ENCODE measurements at places on chromosomes 4 and X.
A peak's percentile ranks its signal among the peaks of the same experiment; 100 is the strongest.

DNA sequence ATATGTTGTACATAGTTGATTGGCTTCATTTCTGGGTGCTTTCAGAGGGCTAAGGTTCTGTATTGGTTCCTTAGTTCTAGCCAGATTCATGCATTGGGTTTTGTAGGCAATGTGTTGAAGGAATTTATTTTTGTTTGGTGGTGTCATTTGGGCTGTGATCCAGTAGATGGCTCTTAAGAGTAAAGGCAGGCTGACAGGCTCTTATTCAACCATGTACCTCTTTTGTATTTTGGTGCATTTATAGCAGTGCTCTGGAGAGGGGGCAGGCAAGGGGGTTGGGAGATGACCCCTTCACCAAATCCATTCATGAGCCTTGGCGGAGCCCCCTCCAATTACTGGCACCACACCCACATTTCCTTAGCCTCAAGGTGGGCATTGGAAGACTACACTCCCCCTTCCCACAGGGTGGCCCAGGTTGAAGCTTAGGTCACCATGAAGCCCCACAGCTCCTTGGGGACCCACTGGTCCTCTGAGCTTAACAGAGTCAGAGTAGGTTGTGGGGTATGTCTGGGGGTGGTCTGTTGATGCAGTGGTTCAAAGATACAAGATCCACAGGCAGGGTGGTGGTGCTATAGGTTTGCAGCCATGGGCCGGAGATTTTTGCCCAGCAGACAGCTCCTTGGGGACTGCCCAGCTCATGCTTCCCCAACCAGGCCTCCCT lies 143.0 kb upstream of the GNPDA2 start:
- DNase-seq = no peak

DNA sequence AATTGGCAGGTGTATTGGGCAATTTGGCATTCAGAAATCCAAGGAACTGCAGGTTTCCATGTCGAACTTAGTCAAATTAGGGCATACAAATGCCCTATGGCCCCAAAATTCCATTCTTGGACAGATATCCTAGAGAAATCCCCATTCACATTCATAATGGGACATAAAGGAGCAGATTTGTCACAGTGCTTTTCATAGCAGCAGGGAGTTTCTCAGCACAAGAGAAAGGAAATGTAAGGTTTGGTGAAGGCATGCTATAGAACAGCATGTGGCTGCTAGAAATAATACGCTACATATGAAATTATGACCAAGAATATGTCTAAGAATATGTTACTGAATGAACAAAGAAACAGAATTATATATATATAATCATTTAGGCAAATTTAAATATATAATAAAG lies 437.5 kb upstream of the BOD1L1 start:
- DNase-seq = no peak

GRCh38 chrX:123291623-123292022 lies 107.5 kb downstream of the GRIA3 start:
- DNase-seq = no peak

GRCh38 chrX:413322-414201 lies 26.9 kb upstream of the PPP2R3B start:
- DNase-seq = no peak

DNA sequence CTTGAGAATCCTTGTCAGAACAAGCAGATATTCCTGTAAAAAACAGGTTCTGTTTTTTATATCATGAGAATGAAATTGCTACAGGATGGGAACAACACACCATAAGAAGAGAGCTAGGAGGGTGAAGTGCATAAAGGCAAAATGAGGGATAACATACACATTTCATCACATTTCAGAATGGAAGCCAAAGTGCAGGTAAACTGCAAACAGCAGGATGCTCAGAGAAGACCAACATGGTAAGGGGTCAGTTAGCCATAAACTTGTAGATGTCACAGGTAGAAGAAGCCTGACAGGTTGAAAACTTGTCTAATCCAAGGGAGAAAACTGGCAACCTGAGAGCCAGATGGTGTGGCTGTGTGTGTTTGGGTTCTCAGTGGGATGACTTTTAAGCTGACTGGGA lies 88.9 kb upstream of the FAT1 start:
- no peak for DNase-seq

DNA sequence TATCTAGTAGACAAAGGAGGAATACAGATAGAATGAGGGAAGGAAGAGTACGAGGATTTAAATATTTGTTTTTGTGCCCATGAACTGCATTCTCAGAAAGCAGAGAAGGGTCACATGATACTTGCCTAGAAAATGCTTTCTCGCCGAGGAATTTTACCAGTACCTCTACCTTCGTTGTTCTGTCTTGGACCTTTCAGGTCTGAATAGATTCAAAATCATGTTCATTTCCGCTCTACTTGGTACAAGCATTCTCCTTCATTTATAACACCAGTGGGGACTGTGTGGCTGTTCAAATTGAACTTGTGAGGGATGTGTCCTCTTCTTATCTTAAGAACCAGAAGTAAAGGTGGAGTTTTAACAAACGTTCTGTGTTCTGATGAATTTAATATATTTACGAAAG lies 1.9 kb downstream of the USP38 start:
- no peak for DNase-seq

- DNase-seq = no peak
Observed at GRCh38 chr4:113738251-113738650, 23.3 kb downstream of the CAMK2D start.

GRCh38 chr4:150006197-150006596 lies 72.0 kb upstream of the DCLK2 start:
- no peak for DNase-seq

- DNase-seq = no peak
Observed at GRCh38 chr4:24475756-24476155, 108.6 kb downstream of the DHX15 start.

GRCh38 chr4:107519053-107519452 lies 201.0 kb downstream of the PAPSS1 start:
- DNase-seq = peak; percentile 1

DNA sequence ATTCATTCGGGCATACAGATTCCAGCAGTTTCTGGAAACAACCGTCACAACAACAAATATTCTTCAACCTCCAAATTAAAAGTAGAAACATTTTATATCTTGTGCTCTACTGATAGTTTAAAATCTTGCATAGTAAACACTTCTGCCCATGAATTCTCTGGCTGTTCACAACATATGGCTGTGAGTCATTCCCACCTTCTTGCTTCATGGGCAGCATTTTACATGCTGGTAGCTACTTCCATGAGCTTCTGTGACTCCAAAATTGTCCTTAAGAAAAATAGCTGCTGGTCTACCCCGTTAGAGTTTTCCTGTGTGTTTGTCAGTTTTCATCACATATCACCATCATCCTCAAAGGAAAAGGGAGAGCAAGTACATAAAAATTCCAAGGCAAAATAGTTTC lies 22.7 kb downstream of the PNPLA4 start:
- DNase-seq = no peak

- no peak for DNase-seq
Observed at GRCh38 chr4:610411-611261, 14.7 kb upstream of the PDE6B start.

DNA sequence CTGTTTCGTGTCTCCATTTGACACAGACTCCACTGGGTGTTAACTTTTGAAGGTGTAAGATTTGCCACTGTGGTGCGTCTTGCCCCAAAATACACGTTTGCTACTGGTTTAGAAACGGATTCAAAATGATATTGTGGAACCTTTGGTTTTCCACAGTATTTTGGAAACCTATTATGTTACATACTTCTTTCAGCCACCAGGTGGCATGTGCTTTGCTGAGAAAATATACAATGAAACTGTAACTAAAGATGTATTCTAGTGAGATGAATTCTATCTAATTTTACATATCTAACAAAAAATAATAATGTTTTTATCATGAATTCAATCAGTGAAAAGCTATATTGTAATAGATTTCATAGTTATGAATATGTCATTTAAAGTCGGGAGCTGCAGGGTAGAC lies 28.4 kb upstream of the SLITRK4 start:
- no peak for DNase-seq

- no peak for DNase-seq
Observed at GRCh38 chr4:7735961-7736360, 203.7 kb downstream of the AFAP1 start.

GRCh38 chrX:21166272-21166982 lies 207.8 kb upstream of the CNKSR2 start:
- no peak for DNase-seq

DNA sequence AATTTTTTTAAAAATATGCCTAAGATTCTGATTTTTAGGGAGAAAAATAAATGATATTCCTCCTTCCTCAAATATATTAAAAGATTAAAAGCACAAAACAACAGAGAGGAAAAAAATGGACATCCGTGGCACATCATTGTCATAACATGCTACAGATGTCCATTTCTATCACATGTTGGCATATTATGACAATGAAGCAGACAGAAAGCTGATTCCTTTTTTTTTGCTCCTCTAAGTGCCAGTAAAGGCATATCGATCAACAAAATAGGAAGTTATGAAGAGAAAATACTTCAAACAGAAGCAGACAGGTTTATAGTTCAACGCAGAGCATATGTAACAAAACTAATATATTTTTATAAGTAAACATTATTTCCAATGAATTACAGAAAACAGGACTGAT lies 11.2 kb downstream of the KLHL8 start:
- DNase-seq = no peak

- no peak for DNase-seq
Observed at GRCh38 chrX:100747090-100747489, 15.2 kb upstream of the SYTL4 start.

DNA sequence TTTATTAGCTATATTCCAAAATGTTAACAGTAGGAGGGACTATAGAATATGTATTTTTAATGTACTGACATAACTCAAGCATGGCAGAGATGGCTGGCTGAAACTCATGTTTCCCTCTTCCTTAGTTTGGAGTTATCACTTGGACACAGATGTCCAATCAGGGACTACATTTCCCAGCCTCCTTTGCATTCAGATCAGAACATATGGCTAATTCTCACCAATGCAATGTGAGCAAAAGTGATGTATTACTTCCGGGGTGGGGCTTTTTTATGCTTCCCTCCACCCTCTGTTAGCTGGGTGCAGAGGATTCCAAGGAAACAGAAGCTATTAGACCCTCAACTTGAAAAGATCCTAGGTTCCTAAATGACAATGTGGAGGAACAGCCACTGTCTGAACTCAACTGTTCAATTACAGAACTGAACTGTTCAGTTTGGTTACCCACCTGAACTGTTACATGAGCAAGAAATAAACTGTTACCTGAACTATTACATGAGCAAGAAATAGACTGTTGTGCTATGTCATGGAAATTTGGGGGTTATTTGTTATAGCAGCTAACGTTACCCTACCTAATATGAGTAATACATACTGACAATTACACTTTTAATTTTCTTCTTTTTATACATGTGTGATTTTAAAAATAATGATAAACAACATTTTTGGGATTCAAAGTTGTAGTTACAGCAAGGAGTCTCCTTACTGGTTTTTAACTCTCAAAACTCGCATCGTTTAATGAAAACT lies 29.6 kb upstream of the ERVMER34-1 start:
- DNase-seq = no peak

DNA sequence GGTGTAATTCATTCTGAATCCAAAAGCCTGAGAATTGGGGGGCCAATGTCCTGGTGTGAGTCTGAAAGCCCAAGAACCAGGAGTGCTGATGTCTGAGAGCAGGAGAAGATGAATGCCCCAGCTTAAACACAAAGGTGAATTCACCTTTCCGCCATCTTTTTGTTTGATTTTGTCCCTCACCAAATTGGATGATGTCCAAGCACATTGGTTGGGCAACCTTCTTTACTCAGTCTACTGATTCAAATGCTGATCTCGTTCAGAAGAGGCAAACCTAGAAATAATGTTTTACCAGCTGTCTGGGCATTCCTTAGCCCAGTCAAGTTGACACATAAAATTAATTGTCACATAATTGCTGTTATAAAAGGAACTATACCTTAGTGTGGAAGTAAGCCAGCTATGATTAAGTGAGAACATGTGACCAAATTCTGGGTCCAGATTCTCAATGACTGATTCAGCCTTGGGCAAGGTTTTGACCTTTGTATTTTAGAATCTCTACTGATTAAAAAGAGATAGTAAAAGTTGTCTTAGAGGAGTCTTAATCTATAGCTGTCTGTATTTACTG lies 34.5 kb upstream of the SLC4A4 start:
- no peak for DNase-seq

DNA sequence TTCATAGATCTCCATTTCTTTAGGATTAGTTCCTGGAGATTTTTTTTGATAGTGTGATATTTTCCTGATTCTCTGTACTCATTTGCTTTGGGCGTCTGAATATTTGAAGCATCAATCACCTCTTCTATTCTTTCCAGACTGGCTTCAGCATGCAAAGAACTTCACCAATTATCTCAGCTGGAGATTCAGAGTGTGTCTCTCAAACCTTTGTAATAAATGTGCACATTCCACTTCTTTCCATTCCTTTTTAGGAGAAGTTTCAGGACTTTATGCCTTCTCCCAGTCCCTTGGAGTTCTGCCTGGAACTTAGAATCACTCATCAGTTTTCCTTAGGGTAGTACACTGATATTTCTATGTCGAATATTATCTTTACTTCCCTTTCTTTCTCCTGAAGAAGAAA lies 334.8 kb downstream of the TEX13C start:
- no peak for DNase-seq

DNA sequence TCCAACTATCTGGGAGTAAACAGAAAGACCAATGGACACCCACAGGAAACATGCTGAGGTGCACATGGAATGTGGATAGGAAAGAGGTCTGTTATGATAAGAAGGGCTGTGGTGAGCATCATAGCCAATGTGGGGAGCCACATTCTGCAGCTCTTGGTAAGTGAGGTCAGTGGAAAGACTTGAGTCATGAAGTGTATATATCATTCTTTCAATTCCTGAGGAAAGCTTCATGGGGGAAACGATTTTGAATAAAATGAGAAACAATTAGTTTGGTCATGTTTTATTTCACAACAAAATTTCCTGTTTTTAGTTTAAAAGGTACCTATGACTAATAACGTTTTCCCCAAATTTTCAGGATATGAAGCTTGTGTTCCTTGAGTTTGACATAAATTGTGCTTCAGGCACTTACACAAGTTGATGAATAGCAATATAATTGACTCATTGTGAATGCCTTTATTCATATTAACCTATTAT lies 41.4 kb upstream of the RASSF6 start:
- DNase-seq = no peak

GRCh38 chr4:101232074-101232776 lies 115.1 kb downstream of the PPP3CA start:
- DNase-seq = no peak

DNA sequence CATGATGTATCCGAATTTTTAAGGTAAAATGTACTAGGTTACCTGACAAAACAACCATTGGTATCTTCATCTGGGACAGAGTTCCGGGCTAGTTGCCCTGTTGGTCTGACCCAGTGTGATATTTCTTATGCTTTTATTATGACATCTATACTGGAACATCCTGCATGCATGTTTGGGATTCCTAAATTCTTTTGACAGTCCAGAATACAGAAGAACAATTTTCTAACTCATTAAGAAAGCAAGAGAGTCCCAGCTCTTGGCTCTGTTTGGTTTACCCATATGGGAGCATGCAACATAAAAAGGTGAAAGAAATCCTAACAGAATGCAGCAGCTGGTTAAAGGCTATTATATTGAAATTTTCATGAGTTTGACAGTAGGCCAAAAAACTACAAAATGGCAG lies 247.7 kb upstream of the FTHL17 start:
- no peak for DNase-seq

- DNase-seq = no peak
Observed at GRCh38 chr4:76564123-76564915, 129.3 kb downstream of the SHROOM3 start.

Data from HuH-7.5 (cell line).